Muscle of arm (tissue), 14 donors: ENCODE measurements at places on chromosomes 2 and 18. TPM values are rescaled to one million over a fixed set of nuclear protein-coding genes. Genes with fewer than 3 reads are reported as not detected.

GRCh38 chr18:57188851-57189557 is 42.1 kb downstream of the BOD1L2 start:
- no peak for DNase-seq

- peak; percentile 56 for DNase-seq
Measured at GRCh38 chr2:23404426-23404825, 19.4 kb downstream of the KLHL29 start.

GRCh38 chr2:133780099-133780996 is 212.1 kb upstream of the NCKAP5 start:
- peak; percentile 82 for DNase-seq

The BMP10 gene
- polyA plus RNA-seq, result not detected

- DNase-seq, result no peak
Measured at GRCh38 chr2:118970396-118971135, 28.6 kb downstream of the MARCO start.

DNA sequence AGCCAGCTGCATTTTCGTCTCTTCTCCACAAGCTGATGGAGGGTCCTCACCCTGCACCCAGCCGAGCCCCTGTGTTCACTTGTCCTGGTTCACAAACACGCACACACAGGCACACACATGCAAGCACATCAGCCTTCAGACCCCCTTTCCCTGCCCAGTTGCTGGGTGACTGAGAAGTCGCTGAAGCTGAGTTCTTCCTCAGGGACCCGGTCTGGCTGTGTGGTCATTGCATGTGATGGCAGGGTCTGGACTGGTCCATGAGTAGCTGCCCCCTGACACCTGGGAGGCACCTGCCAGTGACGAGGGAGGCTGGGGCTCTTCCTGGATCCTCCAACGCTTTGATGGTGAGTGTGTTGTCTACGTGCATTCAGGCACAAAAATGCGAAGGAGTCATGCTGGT is 546.1 kb upstream of the SALL3 start:
- DNase-seq, result no peak

GRCh38 chr2:240465268-240465764 is 29.9 kb downstream of the GPC1 start:
- no peak for DNase-seq

The HMSD gene
- polyA plus RNA-seq, result not detected

The FAM110C gene
- polyA plus RNA-seq, result 3.6 TPM
